AG09319 (cell line): ENCODE measurements at places on chromosomes 12 and 14.
A peak's percentile ranks its signal among the peaks of the same experiment; 100 is the strongest.

DNA sequence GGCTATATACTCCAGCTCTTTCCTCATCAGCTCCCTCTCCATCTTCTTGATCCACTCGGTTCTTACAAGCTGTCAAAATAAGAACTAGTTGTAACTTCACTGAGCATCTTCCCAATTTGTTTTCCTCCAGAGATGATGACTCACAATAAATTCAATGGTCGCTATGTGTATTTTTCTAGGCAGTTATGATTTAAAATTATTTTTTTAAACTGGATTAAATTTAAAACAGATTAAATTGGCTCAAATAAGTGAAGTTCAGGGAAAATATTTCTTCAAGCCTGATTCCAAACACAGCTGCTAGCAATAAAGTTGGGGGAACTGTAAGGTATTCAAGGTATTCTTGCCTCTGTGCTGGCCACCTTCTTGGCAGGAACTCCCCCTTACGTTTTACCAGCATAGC, 717.7 kb upstream of the USP15 start:
- no peak for DNase-seq

DNA sequence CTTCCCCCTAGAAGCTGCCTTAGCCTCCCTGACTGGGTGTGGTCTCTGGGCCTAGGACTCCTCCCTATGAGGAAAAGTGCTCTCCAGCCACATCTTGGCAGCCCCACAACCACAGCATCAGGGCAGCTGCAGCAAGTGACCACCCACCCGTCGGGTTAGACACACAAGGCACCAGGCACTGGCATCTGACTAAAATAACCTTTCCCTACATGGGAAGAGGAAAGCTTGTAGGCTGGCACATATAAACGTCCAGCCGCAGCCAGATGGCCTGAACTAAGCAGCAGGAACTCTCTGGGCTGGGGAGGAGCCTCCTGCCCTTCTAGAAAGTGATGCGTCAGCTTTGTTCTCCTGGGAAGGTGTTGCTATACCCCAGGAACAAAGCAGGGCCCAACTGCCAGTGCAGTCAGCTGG, 328.7 kb downstream of the DPF3 start:
- no peak for DNase-seq

DNA sequence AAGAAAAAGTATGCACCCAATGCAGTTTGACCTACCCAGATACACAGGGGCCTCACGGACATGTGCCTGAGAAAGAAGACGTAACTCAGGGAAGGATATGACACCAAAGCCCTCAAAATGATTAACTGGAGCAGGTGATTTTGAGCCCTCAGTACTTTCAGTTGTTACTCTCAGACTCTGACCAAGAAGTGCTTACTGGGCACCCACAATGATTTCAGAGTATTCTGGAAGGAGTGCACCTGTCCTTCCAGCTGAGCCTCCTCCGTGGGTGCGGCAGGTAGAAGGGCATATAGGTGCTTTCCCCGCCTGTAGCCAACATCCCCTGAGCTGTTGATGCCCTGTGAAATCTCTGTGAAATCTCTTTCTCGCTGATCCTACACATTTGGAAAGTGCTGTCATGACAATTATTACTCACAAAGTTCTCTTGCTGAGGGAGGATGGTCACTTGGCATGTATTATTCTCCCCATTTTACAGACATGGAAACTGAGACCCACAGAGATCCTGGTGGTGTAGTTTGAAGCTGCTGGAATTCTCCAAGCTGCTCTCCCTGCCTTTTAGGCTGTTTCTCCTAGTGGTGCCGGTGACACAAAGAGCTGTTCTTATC, 154.3 kb upstream of the CCND2 start:
- no peak for DNase-seq

GRCh38 chr12:113043240-113043639, 13.3 kb upstream of the DTX1 start:
- no peak for DNase-seq

- peak; percentile 85 for DNase-seq
Observed at GRCh38 chr12:111841750-111842555, at the start of gene MAPKAPK5. MAPKAPK5 (plus strand) TSS chr12:111842228; CDS start chr12:111842734, 506 bp downstream.

DNA sequence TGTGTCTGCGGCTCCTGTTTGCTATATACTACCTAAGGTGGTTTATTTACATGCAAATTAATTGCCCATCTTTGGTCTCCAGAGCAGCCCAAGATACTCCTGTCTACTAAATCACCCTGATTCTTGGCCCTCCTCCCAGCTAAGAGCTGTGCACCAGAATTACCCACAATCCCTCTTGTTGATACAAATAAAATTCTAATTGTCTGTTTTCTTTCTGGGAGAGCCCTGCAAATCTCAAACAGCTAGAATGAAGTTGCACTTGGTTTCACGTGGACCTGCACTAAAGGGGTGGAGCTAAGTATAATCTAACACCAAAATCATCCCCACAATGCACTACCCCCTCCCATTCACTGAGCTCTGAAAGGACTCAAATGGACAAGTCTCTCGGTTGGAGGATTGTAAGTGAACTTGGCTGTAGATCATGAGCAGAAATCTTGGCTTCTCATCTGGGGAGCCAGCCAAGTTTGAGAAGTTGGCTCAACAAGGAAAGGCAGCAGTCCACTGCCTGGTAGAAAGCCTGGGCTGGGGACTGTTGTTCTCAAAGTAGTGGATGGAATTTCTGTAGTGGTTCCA, 6.6 kb downstream of the MAX start:
- peak; percentile 51 for DNase-seq

DNA sequence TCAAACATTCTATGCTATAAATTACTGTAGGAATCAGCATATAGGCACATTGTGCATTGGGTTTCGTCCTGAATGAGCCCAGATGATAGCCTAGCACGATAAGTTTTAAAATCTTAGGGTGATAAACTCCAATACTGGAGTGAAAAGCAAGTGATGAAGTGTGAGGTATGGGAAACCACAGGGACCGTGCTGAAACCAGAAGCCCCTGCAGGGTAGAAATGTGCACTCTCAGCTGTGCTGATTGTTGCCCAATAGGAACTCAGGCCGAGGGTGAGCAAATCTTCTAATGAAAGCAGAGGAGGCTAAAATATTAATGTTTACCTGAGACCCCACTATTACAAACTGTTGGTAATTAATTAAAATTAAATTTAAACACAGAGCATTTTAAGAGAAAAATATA, 1486.6 kb downstream of the AACS start:
- no peak for DNase-seq

- no peak for DNase-seq
Observed at GRCh38 chr14:98223106-98223505, 1048.9 kb downstream of the BCL11B start.

DNA sequence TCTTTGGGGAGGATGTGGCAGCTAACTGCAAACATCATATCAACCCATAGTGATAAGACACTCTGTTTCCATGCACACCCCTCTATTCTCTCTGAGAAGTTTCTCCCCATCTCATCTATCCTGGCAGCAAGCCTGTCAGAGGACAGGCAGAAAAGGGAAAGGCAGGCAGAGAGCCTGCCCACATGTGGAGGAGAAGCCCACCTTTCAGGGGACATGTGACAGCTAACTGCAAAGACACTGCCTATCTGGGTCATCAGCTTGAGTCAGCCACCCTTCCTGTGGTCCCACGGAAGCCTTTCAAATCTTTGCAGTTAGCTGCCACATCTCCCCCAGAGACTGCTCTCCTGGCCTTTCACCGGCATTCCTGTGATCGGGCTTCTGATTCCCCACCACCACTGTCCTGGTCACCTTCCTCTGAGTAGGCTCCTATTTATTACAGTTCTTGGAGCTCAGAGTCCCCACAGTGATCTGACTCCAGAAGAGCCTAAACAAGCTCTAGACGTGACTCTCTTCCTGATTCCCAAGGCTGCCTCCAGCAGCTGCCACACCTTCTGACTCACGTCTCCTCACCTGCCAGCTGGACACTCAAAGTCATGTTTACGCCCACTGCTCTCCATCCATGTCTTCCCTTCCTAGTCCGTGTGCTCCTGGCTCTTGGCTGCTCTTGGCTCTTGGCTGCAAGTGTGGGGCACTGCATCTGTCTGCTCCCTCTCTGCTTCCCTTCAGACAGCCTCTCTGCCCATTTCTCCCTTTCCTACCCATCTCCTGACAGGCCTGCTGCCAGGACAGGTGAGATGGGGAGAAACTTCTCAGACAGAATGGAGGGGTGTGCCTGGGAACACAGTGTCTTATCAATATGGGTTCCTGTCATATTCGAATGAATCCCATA, 7.5 kb upstream of the KRT1 start:
- no peak for DNase-seq

- DNase-seq: no peak
Observed at GRCh38 chr14:99774556-99775307, 18.5 kb upstream of the EML1 start.
